ENCODE measurements at places on chromosomes 11 and 22. TPM values are rescaled to one million over a fixed set of nuclear protein-coding genes. Genes with fewer than 3 reads are reported as not detected.
A peak's percentile ranks its signal among the peaks of the same experiment; 100 is the strongest.

DNA sequence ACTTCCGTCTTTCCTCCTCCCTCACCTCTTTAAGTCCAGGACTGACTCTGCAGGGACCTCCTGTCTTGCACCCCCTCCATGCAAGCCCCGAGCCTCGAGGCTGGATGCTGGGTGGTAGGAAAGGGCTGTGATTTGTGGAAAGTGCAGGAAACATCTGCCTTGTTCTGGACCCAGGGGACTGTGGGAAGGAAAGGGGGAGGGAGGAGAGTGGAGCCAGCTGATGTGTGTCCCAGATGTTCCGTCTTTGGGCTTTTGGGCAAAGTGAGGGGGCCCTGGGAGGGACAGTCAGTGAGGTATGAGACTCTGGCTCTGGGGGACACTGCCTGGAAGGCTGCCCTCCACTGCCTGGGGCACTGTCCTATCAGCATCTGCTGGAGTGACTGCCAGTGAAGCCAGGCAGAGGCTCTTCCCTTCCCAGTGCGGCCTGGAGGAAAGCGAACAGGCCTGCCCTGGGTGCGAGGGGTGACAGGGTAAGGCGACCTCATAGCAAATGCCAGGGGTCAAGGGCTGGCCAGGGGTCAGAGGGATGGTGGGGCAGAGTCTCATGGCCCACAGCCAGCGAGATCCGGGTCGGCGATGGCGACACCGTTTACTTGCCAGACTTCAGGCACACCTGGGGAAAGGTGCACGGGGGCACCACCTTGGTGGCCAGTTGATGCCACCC lies 1.7 kb downstream of the MRGPRD start:
- H3K27ac ChIP-seq: no peak overlapping the region
- no peak overlapping the region for H3K4me3 ChIP-seq
- no peaks in the 10 kb centered on the region for H3K27me3 ChIP-seq
- DNase-seq: no peak
- H3K4me1 ChIP-seq: no peaks in the 10 kb centered on the region
- H3K36me3 ChIP-seq: no peaks in the 10 kb centered on the region

DNA sequence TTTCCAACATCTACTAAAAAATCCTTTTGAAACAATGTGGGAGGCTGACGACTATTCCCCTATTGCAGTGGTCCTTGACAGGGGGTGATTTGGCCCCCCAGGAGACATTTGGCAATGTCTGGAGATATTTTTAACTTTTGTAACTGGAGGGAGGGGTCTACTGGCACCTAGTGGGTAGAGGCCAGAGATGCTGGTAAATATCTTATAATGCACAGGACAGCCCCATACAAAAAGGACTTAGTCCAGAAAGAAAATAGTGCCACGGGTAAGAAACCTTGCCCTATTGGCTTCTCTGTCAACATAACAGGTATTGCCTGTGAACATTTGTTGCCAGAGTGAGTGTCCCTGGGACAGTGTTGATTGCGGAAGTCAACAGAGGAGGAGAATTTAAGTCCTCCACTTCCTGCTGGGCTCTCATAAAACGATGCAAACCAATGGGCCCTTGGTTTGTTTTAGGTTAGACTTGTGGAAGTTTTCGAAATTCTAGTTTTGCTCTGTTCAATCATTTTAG lies 101.6 kb downstream of the MAML2 start:
- DNase-seq: no peak
- no peaks in the 10 kb centered on the region for H3K36me3 ChIP-seq
- no peak overlapping the region for H3K4me3 ChIP-seq
- H3K27ac ChIP-seq: no peak overlapping the region
- H3K4me1 ChIP-seq: peaks cover 9% of the 10 kb centered on the region
- H3K27me3 ChIP-seq: no peaks in the 10 kb centered on the region

DNA sequence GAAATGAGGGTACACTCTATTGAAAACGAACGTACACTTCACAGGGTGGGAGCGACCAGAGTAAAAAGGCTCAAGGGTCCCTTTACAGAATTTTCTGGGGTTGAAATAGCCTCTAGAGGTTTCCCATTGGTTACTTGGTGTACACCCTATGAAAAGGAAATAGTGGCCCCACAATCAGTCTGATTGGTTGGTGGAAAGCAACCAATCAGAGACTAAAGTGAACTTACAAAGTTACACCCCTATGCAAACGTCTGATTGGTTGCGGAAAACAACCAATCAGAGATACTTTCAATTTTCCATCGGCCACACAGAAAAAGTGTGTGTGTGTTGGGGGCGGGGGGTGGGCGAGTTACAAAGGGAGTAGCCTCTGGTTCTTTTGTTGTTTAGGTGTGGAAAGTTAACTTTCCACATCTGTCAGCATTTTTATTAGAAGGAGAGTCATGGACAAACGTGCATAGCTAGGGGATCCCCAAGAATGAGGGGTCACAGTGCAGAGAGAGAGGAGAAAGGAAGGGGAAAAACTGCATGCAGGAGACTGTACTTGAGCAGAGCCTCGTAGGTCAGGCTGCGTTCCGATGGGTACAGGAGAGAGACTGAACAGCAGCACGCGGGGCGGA lies 1152.1 kb downstream of the TBC1D22A start:
- H3K36me3 ChIP-seq: no peaks in the 10 kb centered on the region
- no peak overlapping the region for H3K27ac ChIP-seq
- H3K27me3 ChIP-seq: no peaks in the 10 kb centered on the region
- peaks cover 16% of the 10 kb centered on the region for H3K4me1 ChIP-seq
- no peak for DNase-seq

GRCh38 chr11:33160587-33160986 lies 693 bp downstream of the CSTF3 start:
- DNase-seq: no peak
- no peaks in the 10 kb centered on the region for H3K27me3 ChIP-seq
- peak overlapping the region; percentile 91 for H3K4me3 ChIP-seq
- H3K4me1 ChIP-seq: no peaks in the 10 kb centered on the region
- H3K36me3 ChIP-seq: no peaks in the 10 kb centered on the region

- no peaks in the 10 kb centered on the region for H3K4me1 ChIP-seq
- no peak overlapping the region for H3K27ac ChIP-seq
- no peak overlapping the region for H3K4me3 ChIP-seq
- DNase-seq: no peak
- no peaks in the 10 kb centered on the region for H3K36me3 ChIP-seq
These were observed 518.5 kb upstream of the TENM4 start for GRCh38 chr11:79959318-79959717.

- no peaks in the 10 kb centered on the region for H3K4me1 ChIP-seq
- no peak overlapping the region for H3K27ac ChIP-seq
- DNase-seq: no peak
- no peaks in the 10 kb centered on the region for H3K36me3 ChIP-seq
- no peak overlapping the region for H3K4me3 ChIP-seq
- H3K27me3 ChIP-seq: no peaks in the 10 kb centered on the region
These were observed 30.5 kb downstream of the TMPRSS5 start for GRCh38 chr11:113675565-113675964.

DNA sequence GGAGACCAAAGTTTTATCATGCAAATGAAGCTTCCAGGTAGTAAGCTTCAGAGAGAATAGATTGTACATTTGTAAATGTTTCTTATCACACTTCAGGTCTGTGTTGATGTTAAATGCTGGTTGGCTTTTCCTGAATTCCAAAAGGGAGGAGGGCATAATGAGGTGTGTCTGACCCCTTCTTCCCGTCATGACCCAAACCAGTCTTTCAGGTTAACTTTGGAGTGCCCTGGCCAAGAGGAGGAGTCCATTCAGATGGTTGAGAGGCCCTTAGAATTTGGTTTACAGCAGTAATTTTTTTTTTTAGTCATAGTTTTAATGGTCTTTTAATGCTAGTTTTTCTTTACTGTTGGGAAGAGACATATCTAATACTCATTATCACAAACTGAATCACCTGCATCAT lies 2.5 kb downstream of the OR6X1 start:
- no peak overlapping the region for H3K27ac ChIP-seq
- no peaks in the 10 kb centered on the region for H3K27me3 ChIP-seq
- no peaks in the 10 kb centered on the region for H3K36me3 ChIP-seq
- DNase-seq: no peak

- H3K4me1 ChIP-seq: no peaks in the 10 kb centered on the region
- no peak overlapping the region for H3K4me3 ChIP-seq
- DNase-seq: no peak
- H3K27me3 ChIP-seq: no peaks in the 10 kb centered on the region
- H3K36me3 ChIP-seq: no peaks in the 10 kb centered on the region
- no peak overlapping the region for H3K27ac ChIP-seq
These were observed 615.6 kb upstream of the KIRREL3 start for GRCh38 chr11:127616158-127616557.

DNA sequence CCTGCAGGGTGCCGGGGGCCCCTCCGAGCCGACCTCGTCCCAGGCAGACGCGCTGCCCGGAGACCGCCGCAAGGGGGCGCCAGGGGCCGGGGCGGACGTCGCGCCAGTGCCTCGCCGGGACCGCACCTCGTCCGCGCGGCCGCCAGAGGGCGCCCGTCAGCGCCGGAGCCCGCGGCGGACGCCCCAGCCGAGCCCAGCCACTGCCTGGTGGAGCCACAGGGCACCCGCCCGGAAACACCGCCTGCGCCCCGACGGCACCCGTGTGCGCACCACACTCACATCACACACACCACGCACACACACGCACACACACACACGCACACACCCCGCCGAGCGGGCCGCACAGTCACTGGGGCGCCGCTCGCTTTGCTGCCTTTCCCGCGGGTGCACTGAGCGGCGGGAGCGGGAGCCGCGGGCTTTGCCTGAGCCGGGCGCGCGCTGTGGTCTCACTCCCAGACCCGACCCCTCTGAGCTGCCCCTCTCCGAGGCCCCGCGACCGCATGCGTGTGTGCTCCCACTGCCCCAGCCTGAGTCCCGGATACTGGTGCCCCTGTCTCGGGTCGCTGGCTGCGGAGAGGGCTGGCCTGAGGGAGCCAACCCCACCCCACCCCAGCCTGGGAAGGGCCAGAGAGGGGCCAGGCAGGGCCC lies 449.3 kb downstream of the OPCML start:
- no peaks in the 10 kb centered on the region for H3K27me3 ChIP-seq
- H3K27ac ChIP-seq: no peak overlapping the region
- DNase-seq: no peak
- H3K4me1 ChIP-seq: no peaks in the 10 kb centered on the region

DNA sequence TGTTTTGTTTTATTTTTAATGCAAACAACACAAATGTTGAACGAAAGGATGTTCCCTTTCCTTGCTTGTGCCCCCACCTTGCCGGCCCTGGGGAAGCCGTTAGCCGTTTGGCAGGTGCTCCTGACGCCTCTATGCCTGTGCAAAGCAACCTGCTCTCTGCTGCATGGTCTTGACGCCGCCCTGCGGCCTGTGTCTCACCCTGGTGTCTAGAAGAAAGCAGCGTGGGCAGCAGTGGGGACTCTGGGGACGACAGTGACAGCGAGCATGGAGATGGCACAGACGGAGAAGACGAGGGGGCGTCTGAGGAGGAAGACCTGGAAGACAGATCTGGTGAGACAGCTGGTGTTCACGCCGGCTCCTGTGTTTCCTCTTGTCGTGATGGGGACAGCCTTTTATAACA lies 5.5 kb downstream of the PHRF1 start:
- H3K27ac ChIP-seq: no peak overlapping the region
- no peak for DNase-seq
- H3K27me3 ChIP-seq: no peaks in the 10 kb centered on the region

- H3K27ac ChIP-seq: peak overlapping the region; percentile 73
- H3K4me3 ChIP-seq: peak overlapping the region; percentile 63
- H3K4me1 ChIP-seq: peaks cover 10% of the 10 kb centered on the region
- peaks cover 7% of the 10 kb centered on the region for H3K36me3 ChIP-seq
These were observed 10.5 kb downstream of the TPST2 start for GRCh38 chr22:26579331-26579886.

DNA sequence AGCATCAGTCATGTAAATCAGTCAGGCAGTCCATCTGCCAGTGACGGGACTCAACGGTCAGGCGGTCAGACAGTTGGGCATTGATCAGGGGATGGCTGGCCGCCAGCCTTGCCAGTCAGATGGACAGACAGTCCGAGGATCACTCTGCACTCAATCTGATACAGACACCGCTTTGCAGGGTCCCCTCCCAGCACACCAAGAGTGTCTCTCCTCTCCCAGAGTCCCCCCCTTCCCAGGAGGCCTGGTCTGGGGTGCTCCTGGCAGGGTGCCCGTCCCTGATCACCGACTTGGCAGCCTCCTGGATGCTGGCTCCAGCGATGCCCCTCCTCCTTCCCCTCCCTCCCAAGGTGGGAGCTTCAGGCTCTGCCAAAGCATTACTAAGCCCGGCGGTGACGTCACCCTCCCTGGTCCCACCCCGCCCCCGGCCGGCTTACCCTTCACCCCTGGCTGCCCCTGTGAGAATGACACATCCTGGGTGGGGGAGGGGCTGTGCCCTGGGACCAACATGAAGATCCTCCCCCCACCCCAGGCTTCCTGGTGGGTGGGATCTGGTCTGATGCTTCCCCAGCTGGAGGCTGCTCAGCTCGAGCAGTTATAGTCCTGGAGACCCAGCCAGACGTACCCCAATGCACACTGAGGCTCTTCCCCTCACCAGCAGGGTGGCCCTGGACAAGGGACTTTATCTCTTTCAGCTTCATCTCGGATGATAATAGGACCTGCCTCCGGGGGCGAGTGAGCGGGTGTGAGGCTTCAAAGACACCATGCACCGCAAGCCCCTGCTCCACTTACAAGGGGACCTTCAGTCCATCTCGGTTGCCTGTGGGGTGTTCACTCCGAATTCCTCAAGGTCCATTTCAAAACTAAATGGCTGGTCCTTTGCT lies 69.2 kb downstream of the CD82 start:
- no peak for DNase-seq
- no peaks in the 10 kb centered on the region for H3K4me1 ChIP-seq
- H3K27me3 ChIP-seq: no peaks in the 10 kb centered on the region

GRCh38 chr11:111963931-111964340 lies 26.8 kb downstream of the DIXDC1 start:
- H3K27ac ChIP-seq: no peak overlapping the region
- no peaks in the 10 kb centered on the region for H3K36me3 ChIP-seq
- no peak for DNase-seq
- no peaks in the 10 kb centered on the region for H3K27me3 ChIP-seq
- H3K4me1 ChIP-seq: no peaks in the 10 kb centered on the region
- no peak overlapping the region for H3K4me3 ChIP-seq

GRCh38 chr11:19379465-19379864 lies 138.7 kb upstream of the E2F8 start:
- DNase-seq: no peak
- no peak overlapping the region for H3K27ac ChIP-seq
- H3K27me3 ChIP-seq: no peaks in the 10 kb centered on the region
- no peaks in the 10 kb centered on the region for H3K36me3 ChIP-seq
- no peaks in the 10 kb centered on the region for H3K4me1 ChIP-seq

GRCh38 chr11:128146926-128147605 lies 440.3 kb downstream of the ETS1 start:
- H3K36me3 ChIP-seq: no peaks in the 10 kb centered on the region
- no peak overlapping the region for H3K27ac ChIP-seq
- H3K27me3 ChIP-seq: peaks cover 2% of the 10 kb centered on the region
- DNase-seq: no peak

The OR2AG2 gene
- not detected for total RNA-seq

The GUCD1 gene
- 126 TPM for total RNA-seq

The OR51B2 gene
- total RNA-seq: not detected

The CAT gene
- 23.8 TPM for total RNA-seq

The FAT3 gene
- 0.13 TPM for total RNA-seq

The AQP11 gene
- total RNA-seq: 0.64 TPM

The OR52E8 gene
- total RNA-seq: not detected

The MMP12 gene
- total RNA-seq: not detected
